ENCODE measurements at places on chromosomes 1 and 21.

GRCh38 chr1:194512957-194513356 is 1326.5 kb upstream of the B3GALT2 start:
- DNase-seq = no peak

GRCh38 chr1:85417017-85417416 is 47.9 kb downstream of the DDAH1 start:
- DNase-seq = no peak

- no peak for DNase-seq
These were observed 17.7 kb downstream of the YIPF1 start for GRCh38 chr1:53871773-53872484.

GRCh38 chr1:230276401-230276800 is 149.7 kb downstream of the PGBD5 start:
- no peak for DNase-seq

DNA sequence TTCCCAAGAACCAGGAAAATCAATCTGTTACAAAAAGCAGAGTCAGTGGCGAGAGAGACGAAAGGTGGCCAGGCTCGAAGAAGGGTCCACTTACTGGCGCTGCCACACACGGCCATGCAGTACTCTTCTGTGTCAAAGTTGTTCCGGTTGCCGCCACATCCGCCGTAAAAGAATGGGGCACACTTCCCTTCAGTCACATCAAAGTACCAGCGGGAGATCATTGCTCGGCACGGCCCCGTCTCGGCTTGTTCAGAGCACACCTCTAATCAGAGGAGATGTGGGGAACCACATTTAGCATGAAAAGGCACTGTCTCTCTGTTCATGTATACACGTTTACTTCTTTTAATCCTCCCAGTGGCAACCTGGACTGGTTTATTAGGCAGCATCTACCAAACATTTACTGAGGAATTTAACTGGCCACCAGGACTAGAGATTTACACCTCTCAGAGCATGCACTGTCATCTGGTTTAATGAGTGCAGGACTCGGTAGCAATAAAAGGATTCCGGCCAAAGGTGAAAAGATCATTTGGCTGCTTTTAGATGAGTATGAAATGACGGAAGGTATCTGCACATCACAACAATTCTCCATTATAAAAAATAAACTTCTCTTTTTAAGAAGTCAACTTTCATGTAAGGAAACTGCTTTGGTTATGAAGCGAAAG is 170.5 kb downstream of the APP start:
- DNase-seq = no peak

DNA sequence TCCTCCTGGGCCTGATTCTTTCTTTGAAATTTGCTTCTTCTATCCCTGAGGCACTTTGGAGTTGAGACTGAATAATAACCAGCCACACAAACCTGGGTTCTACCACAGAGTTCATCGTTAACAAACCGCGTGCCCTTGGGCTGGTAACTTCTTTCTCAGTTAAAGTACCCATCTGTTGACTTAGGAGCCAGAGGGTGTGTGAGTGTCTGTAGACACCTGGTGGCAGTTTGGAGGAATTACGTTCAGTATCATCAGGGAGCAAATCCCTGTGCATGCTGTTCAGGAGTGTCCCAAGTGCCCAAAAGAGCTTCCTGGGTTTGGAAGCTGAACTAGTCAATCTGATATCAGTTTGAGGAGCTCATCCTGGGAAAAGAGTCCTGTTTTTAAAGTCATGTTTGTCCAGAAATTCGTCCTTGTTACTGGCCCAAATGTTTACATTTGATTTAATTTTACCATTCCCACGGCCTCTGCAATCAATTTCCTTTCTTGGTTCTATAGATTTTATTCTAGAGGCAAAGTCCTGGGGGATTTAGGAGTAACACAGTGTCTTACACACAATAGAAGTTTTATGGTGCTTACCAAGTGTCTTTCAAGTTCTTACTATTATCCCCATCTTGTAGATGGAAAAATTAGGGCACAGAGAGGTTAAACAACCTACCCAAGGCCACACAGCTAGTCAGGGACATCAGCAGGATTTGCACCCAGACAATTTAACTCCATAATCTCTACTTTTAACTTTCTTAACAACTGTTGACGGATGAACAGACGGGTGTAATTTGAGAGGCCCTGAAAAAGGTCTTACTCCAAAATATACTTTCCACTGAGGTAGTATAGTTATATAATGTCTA is 26.7 kb upstream of the RPTN start:
- DNase-seq = no peak

- DNase-seq = no peak
These were observed 20.5 kb upstream of the TRABD2B start for GRCh38 chr1:48017716-48018115.

DNA sequence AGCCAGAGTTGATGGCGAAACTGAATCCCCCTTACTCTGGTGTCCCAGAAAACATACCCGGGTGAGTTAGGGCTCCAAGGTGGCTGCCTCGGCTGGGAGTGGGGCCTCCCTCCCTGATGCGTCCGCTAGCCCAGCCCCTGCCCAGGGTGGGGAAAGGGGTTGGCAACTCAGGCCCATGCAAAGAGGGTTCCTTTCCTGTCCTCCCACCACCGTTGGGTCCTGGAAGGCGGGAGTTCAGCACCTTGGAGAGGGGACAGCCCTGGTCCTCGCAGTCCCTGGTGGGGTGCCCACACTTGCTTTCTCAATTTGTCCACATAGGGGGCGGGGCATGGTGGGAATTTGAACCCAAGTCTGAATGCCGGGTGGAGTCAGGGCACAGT is 6.1 kb downstream of the SRM start:
- DNase-seq = no peak
